NCI-H1048 (cell line): ENCODE measurements at places on chromosomes 16 and 17.

- no peak for DNase-seq
Measured at GRCh38 chr17:17036524-17036998, 5.7 kb upstream of the MPRIP start.

DNA sequence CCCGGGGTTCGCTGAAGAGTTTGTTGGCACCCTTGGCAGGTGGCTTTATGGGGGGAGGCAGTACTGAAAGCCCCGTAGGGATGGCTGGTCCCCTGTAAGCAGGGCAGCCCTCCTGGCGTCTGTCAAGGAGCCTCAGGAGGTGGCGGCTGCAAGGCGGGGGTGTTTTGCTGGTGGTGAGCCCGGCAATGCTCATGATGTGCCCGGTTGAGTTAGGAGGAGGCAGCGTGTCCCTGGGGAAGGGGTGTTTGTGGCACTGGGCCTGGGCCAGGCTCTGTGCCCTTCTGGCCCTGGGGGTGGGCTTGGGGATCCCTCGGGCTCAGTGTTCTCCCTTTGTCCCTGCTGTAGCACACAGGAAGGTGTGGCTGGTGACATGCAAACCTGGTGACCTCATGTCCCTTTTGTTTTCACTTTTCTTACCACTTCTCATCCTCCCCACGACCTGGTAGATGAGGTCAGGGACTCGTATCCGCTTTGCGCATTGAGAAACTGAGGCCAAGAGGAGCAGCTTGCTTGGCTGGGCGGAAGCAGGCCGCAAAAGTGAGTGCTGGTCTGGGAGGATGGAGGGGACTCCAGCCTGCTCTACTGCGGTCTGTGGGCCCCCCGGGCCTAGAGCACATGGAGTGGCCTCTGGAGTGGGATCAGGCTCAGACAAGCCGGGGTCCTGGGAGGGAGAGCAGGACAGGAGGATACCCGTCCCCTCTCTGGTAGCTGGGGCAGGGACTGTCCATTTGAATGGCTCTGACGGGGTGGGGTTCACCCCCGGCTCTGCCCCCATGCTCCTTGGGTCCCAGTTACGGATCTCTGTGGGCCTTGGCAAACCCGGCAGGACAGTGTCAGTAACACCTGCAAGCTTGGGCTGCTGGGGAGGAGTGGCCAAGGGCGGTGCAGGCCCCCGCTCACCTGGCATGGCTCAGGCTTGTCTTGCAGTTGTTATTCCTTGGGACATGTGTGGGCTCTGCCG is 2.2 kb downstream of the SNN start:
- DNase-seq, result no peak

- no peak for DNase-seq
Measured at GRCh38 chr17:19766421-19767270, 18.5 kb upstream of the ALDH3A1 start.

- DNase-seq, result no peak
Measured at GRCh38 chr16:56281249-56281805, 90.0 kb downstream of the GNAO1 start.

DNA sequence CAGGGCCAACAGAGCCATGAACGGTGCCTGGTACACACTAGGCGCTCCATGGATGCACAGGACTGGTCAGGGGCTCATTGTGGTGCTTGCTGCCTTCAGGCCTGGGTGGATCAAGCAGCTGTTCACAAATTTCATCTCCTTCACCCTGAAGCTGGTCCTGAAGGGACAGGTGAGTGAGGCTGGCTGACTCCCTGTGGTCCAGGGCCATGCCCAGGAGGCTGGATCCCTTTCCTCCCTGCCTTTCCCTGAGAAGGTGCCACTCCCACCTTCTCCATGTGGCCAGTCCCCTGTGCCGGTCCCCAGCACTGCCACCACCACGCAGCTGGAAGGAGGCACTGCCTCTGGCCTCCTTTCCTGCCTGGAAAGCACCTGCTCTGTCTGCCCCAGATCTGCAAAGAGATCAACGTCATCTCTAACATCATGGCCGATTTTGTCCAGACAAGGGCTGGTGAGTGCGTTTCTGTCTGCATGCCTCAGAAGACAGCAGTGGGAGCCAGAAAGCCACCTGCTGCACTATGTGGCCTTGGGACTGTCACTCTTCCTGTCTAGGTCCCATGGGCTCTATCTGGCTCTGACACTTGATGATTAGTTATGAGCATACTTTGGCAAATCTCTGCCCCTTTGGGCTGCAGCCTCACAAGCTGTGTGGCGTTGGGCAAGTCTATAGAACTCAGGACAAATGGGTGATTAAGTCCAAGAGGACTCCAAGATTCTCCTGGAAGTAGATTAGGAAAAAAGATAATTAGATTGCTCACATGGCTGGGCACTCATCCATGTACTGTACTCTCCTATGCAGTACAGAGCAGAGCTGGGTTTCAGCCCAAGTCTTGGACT is 9.4 kb downstream of the CETP start:
- no peak for DNase-seq

- no peak for DNase-seq
Measured at GRCh38 chr16:46859719-46860152, 24.4 kb upstream of the GPT2 start.
